ENCODE measurements at places on chromosomes 5 and 9. TPM values are rescaled to one million over a fixed set of nuclear protein-coding genes. Genes with fewer than 3 reads are reported as not detected.

The DCANP1 gene
- total RNA-seq = not detected

The PCDHGA11 gene
- total RNA-seq = 0.10 TPM

The SLC6A19 gene
- not detected for total RNA-seq

The C9 gene
- total RNA-seq = not detected

- DNase-seq = no peak
Observed at GRCh38 chr9:15873573-15874177, 320.8 kb downstream of the CCDC171 start.

DNA sequence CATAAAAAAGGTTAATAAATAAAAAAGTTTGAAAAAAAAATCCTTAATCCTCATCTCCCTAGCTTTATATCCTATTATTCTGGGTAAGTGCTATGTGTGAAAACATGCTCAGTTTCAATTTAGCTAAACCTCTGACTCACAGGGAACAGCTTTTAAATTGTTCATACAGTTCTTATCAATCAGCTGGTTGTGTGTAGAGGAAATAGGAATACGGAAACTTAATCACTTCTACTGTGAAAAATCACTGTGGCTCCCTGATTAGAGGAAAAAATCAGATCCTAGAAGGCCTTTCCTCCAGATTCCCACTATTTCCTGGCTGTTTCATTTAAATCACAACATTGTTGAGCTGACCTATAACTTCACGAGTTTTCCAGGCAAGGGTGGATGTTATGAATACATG is 120.5 kb downstream of the MARCHF3 start:
- DNase-seq = no peak

- DNase-seq = no peak
Observed at GRCh38 chr5:119708076-119708790, 78.9 kb downstream of the FAM170A start.

DNA sequence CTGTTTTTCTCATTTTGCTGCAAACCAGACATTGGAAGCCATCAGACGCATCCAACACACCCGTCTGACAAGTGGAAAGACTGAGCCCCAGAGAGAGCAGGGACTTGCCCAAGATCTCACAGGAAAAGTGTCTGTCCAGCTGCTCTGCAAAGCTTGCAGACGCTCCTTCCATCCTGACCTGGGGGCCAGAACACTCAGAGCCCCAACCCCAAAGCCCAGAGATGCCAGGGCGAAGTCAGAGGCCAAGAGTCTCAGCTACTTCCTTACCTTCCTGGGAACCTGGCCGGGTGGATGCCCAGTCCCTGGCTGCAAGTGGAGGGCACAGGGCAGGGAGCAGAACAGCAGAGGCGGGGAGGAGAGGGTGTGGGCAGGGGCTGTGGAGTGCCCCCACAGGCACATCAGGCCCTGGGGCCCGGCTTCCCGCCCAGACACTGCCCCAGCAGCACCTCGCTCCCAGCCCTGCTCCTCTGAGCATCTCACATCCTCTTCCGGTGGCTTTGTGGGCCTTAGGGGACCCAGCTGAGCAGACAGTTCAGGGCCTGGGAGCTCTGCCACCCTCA is 9.7 kb upstream of the RALGDS start:
- peak; percentile 64 for DNase-seq

All from activated naive CD4-positive, alpha-beta T cell treated with anti-CD3 and anti-CD28 coated beads for 36 hours (primary cell).